ENCODE measurements at places on chromosomes 5 and 9. TPM values are rescaled to one million over a fixed set of nuclear protein-coding genes. Genes with fewer than 3 reads are reported as not detected.

DNA sequence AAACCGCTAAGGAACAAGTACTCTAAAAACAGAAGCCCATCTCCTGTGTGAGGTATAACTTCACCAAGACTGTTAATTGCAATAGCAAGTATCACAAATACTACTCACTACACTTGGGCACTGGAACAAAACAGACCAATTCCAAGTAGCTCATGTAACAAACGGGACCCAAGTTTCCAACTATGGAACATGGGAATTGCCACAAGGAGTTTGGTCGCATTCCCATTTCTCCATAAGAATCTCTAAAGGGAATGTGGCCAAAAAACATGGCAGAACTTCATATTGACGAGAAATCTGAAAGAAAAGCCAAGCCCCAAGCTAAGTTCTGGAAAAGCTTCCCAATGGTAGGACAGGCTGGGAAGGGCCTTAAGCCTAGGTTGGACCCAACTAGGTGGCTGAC lies 162.5 kb downstream of the MAPKAP1 start:
- no peaks in the 10 kb centered on the region for H3K27me3 ChIP-seq
- H3K27ac ChIP-seq: no peak overlapping the region
- H3K36me3 ChIP-seq: peaks cover 56% of the 10 kb centered on the region
- no peak for DNase-seq
- H3K4me3 ChIP-seq: no peak overlapping the region

Gene IFNA2
- total RNA-seq: not detected

DNA sequence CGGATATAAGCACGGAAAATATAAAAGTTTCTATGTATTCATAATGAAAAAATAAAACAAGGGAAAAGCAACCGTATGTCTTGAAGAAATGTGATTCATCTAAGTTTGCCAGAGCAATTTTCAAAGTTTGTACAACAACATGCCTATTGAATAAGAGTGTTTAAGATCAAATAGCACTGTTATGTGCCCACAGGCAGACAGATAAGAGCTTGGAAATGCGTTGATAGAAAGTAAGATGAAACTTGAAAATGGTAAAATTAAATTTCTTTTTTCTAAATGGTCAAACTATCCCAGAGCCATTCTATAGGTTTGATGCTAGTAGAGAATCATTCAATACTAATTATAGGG lies 189.4 kb downstream of the FANCC start:
- peaks cover 8% of the 10 kb centered on the region for H3K36me3 ChIP-seq
- H3K4me3 ChIP-seq: no peak overlapping the region
- no peaks in the 10 kb centered on the region for H3K27me3 ChIP-seq
- H3K4me1 ChIP-seq: peaks cover 3% of the 10 kb centered on the region
- no peak overlapping the region for H3K27ac ChIP-seq
- no peak for DNase-seq

Gene TRIM41
- 40.7 TPM for total RNA-seq

DNA sequence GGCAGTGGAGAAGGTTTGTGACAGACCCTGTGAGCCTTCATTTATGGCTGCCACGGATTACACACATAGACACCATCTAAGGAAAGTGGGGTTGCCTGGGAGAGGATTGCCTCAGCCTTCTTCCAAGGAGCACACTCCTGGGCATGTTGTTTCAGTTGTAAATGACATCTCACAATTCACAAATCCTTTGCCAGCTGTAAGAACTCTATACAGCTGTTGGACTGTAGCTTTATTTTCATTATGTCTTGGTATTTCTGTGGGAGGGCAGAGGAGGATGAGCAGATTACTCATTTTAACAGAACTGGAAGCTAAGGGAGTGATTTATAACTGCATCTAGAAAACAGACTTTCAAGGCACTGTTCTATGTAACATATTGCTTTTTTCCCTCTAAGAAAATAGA lies 25.6 kb downstream of the MELK start:
- H3K27ac ChIP-seq: no peak overlapping the region
- peaks cover 4% of the 10 kb centered on the region for H3K4me1 ChIP-seq
- DNase-seq: no peak

Gene SPATA31E1
- not detected for total RNA-seq

GRCh38 chr5:1948663-1949191 lies 66.0 kb upstream of the IRX4 start:
- no peaks in the 10 kb centered on the region for H3K4me1 ChIP-seq
- H3K36me3 ChIP-seq: no peaks in the 10 kb centered on the region
- no peak overlapping the region for H3K27ac ChIP-seq
- H3K27me3 ChIP-seq: peaks cover 55% of the 10 kb centered on the region
- DNase-seq: no peak

- DNase-seq: no peak
- H3K27ac ChIP-seq: no peak overlapping the region
- no peaks in the 10 kb centered on the region for H3K4me1 ChIP-seq
- no peak overlapping the region for H3K4me3 ChIP-seq
Observed at GRCh38 chr9:90433398-90433941, 209.2 kb downstream of the DIRAS2 start.

Gene ACTBL2
- not detected for total RNA-seq

Gene SKP2
- 21.5 TPM for total RNA-seq

Gene ZNF883
- total RNA-seq: 2.7 TPM

DNA sequence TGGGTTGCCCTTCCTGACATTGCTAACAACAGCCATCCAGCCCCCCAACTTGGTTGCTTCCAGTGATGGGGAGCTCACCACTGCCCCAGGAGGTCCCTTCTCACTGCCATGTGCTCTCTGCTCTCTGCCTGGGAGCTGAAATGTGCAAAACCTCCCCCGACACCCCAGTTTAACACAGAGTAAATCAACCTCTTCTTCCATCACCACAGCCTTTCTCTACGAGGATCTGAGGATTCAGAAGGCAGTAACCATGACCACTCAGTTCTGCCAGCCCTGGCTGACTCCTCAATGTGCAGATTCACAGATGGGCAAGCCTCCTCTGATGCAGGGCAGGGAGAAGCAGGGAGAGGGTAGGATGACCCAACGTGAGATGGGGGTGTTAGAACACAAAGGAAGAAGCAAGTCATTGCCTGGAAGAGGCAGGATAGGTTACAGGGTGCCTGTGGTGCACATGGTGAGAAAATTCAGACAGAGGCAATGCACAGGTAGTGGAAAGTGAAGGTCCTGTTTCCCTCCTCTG lies 185.0 kb downstream of the DAB2IP start:
- H3K27ac ChIP-seq: no peak overlapping the region
- DNase-seq: no peak
- no peaks in the 10 kb centered on the region for H3K4me1 ChIP-seq
- no peak overlapping the region for H3K4me3 ChIP-seq

DNA sequence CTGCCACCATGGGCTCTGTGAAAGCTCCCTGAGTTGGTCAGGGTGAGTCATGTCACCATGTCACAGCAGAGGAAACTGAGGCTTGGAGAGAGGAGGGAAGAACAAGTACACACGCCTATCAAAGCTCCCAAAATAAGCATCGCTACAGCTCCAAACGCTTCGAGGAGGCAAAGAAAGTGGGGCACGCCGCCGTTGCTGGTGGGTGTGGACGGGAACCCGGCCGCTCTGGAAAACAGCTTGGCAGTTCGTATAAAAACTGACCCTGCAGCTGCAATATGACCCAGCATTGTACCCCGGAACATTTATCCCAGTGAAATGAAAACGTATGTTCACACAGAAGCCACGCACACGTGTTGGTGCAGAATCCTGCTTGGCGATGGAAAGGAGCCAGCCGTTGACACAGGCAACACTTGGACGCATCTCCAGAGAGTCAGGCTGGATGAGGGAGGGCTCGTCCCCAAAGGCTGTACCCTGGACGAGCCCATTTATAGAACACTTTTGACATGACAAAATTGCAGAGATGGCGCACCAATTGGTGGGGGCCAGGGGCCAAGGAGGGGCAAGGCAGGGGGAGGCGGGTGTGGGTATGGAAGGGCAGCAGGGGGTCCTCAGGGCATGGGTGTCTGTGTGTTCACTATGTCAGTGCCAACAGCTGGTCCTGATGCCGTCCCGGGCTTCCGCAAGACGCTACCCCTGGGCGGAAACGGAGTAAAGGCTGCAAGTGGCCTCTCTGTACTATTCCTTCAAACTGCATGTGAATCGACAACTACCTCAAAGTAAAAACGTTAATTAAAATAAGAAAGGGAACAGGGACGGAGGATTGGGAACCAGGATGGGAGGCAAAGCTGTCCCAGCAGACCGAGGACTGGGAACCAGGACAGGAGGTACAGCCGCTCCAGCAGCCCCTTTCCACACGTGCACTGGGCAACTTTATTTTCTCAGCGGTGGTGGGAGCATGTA lies 173.0 kb downstream of the OLFM1 start:
- no peaks in the 10 kb centered on the region for H3K27me3 ChIP-seq
- H3K36me3 ChIP-seq: no peaks in the 10 kb centered on the region
- no peak overlapping the region for H3K4me3 ChIP-seq
- no peak for DNase-seq
- H3K27ac ChIP-seq: no peak overlapping the region

DNA sequence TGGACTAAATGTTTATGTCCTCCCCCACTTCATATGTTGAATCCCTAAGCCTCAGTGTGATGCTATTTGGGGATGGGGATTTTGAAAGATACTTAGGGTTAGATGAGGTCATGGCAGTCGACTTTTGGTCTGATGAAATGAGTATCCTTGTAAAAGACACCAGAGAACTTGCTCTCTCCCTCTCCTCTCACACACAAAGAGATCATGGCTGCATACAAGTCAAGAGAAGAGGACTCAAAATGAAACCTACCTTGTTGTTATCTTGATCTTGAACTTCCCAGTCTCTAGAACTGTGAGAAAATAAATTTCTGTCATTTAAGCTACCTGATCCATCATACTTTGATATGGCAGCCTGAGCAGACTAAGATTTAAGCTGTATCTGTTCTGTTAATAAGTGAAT lies 144.0 kb upstream of the HAPLN1 start:
- no peaks in the 10 kb centered on the region for H3K4me1 ChIP-seq
- H3K36me3 ChIP-seq: no peaks in the 10 kb centered on the region
- H3K4me3 ChIP-seq: no peak overlapping the region
- no peak overlapping the region for H3K27ac ChIP-seq

- DNase-seq: no peak
- H3K27me3 ChIP-seq: no peaks in the 10 kb centered on the region
- no peak overlapping the region for H3K4me3 ChIP-seq
- H3K4me1 ChIP-seq: no peaks in the 10 kb centered on the region
- H3K27ac ChIP-seq: no peak overlapping the region
Observed at GRCh38 chr5:17944046-17944445, 309.8 kb downstream of the TAF11L14 start.

Gene MRPS27
- 45.2 TPM for total RNA-seq

- H3K27me3 ChIP-seq: no peaks in the 10 kb centered on the region
- peaks cover 8% of the 10 kb centered on the region for H3K4me1 ChIP-seq
- H3K4me3 ChIP-seq: no peak overlapping the region
- H3K27ac ChIP-seq: no peak overlapping the region
- no peak for DNase-seq
Observed at GRCh38 chr9:124419832-124420489, 4.7 kb upstream of the PSMB7 start.
